ENCODE measurements at places on chromosomes 3 and 15.

- DNase-seq, result no peak
These were observed 721 bp downstream of the ADAMTS7 start for GRCh38 chr15:78810362-78811123.

- peak; percentile 2 for DNase-seq
These were observed 591 bp downstream of the PROK2 start for GRCh38 chr3:71784201-71784913.

DNA sequence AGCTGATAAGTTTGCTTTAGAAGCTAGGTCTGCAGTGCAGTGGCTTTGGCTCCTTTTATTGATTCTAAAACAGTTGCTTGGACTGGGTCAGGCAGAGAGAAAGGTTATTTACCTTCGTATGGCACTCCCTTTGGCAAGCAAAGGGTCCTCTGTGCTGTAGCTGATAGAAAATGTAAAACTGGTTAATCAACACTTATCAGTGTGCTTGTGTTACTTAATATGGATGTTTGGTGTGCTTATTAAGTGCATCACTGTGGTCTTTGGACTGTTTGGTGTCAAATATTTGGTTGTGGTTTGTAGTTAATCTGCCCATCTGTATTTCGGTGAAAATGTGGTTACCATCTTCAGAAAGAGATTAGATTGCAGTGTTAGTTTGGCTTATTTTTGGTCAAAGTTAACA is 16.0 kb downstream of the UBE2E2 start:
- DNase-seq, result no peak

GRCh38 chr3:175426805-175427204 is 567.7 kb downstream of the NAALADL2 start:
- no peak for DNase-seq

DNA sequence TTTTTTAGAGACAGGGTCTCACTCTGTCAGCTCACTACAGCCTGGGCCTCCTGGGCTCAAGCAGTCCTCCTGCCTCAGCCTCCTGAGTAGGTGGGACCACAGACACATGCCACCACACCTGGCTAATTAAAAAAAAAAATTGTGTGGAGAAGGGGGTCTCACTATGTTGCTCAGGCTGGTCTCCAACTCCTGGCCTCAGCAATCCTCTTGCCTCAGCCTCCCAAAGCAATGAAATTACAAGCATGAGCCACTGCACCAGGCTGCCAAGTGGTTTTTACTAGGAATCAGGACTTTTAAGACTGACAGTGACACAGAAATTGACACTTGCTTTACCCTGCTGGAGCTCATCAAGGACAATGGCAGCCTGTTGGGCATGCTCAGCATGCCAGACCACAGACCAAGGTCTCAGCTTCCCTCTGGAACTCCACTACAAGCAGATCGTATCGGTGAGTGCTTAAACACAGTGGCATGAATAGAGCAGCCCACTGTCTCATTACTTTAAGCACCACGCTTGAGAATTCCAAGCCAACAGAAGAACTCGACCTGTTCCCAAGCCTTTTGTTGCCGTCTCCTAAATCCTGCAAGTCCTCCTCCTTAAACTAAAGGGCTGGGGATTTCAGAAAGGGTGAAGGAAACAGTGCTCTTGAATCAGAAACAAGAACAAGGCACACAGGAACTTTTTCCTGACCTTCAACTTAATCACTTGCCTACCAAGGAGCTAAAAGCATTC is 41.4 kb downstream of the EOMES start:
- no peak for DNase-seq

DNA sequence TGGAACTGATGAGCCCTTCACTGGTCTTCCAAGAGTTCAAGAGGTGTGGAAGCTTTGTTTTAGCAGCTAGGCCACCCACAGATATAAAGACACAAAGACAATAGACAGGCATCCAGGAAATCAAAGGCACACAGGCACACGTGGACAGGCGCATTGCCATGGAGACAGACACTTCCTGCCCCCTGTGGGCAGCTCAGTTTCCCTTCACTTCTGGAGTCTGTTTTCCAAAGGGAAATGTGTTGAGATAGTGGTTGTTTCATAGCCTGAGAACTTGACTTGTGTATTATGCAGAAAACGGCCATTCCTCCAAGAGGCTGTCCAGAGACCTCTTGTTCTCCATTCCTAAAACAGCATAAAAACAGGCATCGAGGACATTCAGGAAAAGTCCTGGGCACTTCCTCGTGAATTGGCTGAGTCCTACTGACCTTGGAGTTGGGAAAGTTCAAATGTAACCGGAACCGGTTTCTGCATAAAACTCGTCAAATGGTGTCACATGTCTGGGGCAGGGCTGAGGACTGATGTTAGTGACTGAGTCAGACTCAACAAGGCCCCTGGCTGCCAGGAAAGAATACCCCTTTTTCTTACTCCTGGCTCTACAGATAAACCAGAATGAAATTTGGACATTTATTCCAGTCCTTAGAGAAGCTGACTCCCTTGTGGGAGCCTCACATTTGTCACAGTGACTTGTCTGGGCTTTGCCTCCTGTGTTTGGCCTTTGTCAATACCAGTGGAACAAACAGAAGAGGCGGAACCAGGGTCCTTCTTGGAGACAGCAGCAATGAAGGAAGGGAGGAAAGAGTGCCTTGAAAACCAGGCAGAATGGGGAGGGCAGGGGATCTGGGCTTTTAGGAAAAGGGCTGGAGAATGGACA is 1.3 kb downstream of the ALPK3 start:
- no peak for DNase-seq
